ENCODE measurements at places on chromosomes 3 and 15.

- DNase-seq: no peak
Observed at GRCh38 chr3:162780313-162780712, 1283.7 kb downstream of the OTOL1 start.

- no peak for DNase-seq
Observed at GRCh38 chr3:43795491-43795890, 104.8 kb downstream of the ABHD5 start.

DNA sequence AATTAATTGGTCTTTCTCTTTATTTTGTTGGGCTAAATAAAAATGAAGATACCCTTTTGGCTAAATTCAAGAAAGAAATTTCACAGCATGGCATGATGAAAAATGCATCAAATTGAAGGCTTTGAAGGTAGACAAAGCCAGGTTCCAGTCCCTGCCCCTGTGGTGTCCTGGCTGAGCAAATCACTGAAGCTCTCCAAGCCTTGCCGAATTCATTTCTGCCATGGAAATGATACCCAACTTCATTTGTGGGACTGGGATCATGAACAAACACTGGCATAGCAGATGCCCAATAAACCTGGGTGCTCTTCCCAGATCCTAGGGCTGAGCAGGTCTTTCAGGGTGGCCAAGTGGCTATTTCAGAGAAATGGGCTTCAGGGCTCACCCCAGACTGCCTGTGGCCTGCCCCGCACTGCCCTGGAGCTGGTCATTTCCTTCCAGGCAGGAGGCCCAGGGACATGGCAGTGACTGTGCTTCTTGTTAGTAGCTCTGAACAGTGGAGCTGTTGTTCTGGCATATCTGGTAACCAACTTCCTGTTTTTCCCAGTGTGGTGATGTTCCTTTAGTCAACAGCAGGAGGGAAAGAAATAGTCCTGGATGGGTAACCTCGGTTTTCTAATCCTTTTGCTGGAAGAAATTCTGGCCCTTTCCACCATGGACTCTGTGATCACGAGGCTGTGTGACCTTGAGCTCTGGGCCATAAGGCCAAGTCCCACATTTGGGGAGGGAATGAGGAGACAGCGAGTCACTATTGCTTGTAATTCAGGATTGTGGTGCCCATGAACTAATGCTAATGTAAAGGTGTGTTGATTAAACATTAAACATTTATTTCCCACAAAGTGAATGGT lies 47.6 kb downstream of the CTDSPL start:
- DNase-seq: no peak

DNA sequence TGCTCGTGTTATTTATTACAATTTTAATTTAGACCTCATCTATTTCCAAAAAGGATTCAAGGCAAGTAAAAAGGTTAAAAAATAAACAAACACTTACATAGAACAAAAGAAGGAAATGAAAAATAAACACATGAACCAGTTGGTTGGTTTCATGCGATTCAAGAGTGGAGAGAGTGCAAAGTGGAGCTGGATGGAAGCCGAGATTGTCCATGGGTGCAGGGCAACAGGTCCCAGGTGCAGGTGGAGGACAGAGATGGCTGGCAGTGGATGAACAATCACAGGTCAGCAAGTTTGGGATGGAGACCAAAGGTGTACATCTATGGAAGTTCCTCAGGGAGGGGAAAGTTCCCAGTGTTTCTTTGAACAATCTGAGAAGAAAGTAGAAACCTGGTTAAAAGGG lies 11.6 kb upstream of the SEMA5B start:
- DNase-seq: no peak

All from activated CD4-positive, alpha-beta T cell treated with anti-CD3 and anti-CD28 coated beads for 48 hours (primary cell).